ENCODE measurements at places on chromosomes 16 and 17. TPM values are rescaled to one million over a fixed set of nuclear protein-coding genes. Genes with fewer than 3 reads are reported as not detected.

BLTP2 gene
- 58.0 TPM for total RNA-seq

DBF4B gene
- total RNA-seq: 19.9 TPM

CDK5R1 gene
- total RNA-seq: 4.8 TPM

PTGES3L gene
- 0.73 TPM for total RNA-seq

NLRC3 gene
- 0.03 TPM for total RNA-seq

GALK1 gene
- total RNA-seq: 80.2 TPM

TEKT1 gene
- not detected for total RNA-seq

CA7 gene
- total RNA-seq: not detected

RPS6KB1 gene
- 41.1 TPM for total RNA-seq

PCGF2 gene
- 53.9 TPM for total RNA-seq

KCNJ18 gene
- total RNA-seq: not detected

C16orf82 gene
- total RNA-seq: not detected

WIPF2 gene
- 18.9 TPM for total RNA-seq

ITGA2B gene
- 1.2 TPM for total RNA-seq

PIRT gene
- not detected for total RNA-seq

CSF3 gene
- total RNA-seq: 0.42 TPM

PRCD gene
- total RNA-seq: not detected

DNAAF1 gene
- total RNA-seq: 0.26 TPM

HOXB1 gene
- not detected for total RNA-seq

SLC16A6 gene
- total RNA-seq: 0.19 TPM

SPN gene
- not detected for total RNA-seq
